Activated CD4-positive, alpha-beta memory T cell treated with anti-CD3 and anti-CD28 coated beads for 36 hours (primary cell): ENCODE measurements at places on chromosomes 5 and 9. TPM values are rescaled to one million over a fixed set of nuclear protein-coding genes. Genes with fewer than 3 reads are reported as not detected.

BARHL1 gene
- not detected for total RNA-seq

ZDHHC11 gene
- total RNA-seq = 7.9 TPM

ENHO gene
- 0.36 TPM for total RNA-seq

MSX2 gene
- not detected for total RNA-seq

ABLIM3 gene
- 0.10 TPM for total RNA-seq

RNF183 gene
- total RNA-seq = 0.39 TPM

ARHGEF37 gene
- total RNA-seq = 0.77 TPM

EXOSC3 gene
- 97.5 TPM for total RNA-seq

GGTA1 gene
- not detected for total RNA-seq

CEL gene
- total RNA-seq = 0.88 TPM

GRCh38 chr9:128257086-128257825, 18.6 kb downstream of the GOLGA2 start:
- peaks cover 24% of the 10 kb centered on the region for H3K36me3 ChIP-seq
- H3K4me3 ChIP-seq = no peak overlapping the region
- H3K27me3 ChIP-seq = no peaks in the 10 kb centered on the region

GRCh38 chr5:128201065-128201926, 117.7 kb downstream of the SLC12A2 start:
- H3K36me3 ChIP-seq = peaks cover 3% of the 10 kb centered on the region
- H3K27ac ChIP-seq = no peak overlapping the region
- H3K27me3 ChIP-seq = peaks cover 7% of the 10 kb centered on the region
- peaks cover 29% of the 10 kb centered on the region for H3K4me1 ChIP-seq
- H3K4me3 ChIP-seq = no peak overlapping the region

GRCh38 chr5:40429258-40430100, 250.2 kb upstream of the PTGER4 start:
- DNase-seq = peak; percentile 56
- no peak overlapping the region for H3K4me3 ChIP-seq
- H3K27me3 ChIP-seq = no peaks in the 10 kb centered on the region
- H3K27ac ChIP-seq = peak overlapping the region; percentile 75
- H3K4me1 ChIP-seq = peaks cover 43% of the 10 kb centered on the region
- H3K36me3 ChIP-seq = no peaks in the 10 kb centered on the region

DNA sequence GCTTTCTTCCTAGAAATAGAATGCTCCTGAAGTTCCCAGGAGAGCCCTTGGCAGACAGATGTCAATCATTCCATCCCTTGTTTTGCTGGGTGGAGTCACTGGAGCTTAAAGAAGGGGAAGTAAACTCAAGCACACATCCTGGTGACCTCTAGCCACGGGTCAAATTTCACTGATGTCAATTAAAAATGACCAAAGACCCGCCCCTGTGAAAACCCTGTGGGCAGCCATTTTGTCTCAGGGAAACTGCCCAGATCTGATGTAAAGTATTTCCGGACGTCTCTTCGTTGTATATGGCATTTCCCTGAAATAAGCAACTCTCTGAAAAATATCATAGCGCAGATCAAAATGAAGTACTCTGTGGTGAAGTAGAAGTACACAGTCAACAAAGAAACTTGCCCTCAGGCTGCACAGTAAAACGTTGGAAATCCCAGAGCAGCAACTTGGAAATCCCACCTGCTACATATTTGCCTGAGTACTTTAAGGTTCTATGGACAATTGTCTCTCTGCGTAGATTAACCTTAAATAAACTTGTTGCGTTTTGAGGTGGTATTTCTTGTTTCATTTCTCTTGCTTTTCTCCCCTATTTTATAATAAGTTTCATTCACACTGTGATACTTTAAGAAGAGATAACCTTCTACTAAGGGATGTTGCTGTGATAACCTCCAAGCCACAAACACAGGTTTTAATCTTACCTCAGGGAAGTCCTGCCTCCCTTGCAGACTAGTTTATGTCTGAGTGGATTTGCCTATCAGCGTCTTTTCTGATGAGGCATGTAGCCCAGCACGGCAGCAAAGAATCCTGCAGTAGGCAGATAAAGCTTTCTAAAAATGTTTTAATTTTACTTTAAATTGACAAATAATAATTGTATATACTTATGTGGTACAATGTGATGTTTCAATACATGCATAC, 60.9 kb upstream of the PIP5K1B start:
- peaks cover 2% of the 10 kb centered on the region for H3K4me1 ChIP-seq
- peaks cover 5% of the 10 kb centered on the region for H3K27me3 ChIP-seq
- H3K4me3 ChIP-seq = no peak overlapping the region
- H3K36me3 ChIP-seq = no peaks in the 10 kb centered on the region
- DNase-seq = no peak

DNA sequence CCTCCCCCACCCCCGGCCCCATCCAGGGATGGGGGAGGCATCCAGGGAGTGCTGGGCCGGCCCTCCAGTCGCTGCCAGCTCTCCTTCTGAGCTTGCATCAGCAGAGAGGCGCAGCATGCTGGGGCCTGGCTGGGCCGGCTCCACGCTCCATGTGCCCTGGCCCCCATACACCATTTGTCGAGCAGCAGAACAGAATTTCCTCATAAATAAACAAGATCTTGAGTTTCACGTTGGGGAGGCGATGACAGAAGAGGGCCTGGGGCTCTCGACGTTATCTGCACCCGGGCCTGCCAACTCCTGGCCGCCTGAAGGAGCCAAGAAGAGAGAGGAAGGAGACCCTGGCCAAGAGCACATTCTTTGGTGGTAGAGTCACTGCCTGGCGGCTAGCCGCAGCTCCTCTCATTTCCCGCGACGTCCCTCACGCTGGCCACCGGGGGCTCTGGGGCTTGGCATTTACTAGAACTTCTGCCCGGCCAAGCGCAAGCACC, 177.0 kb downstream of the FGF18 start:
- no peak overlapping the region for H3K27ac ChIP-seq
- H3K4me3 ChIP-seq = no peak overlapping the region
- H3K4me1 ChIP-seq = peaks cover 9% of the 10 kb centered on the region

GRCh38 chr9:134436911-134437310, 110.7 kb downstream of the RXRA start:
- H3K4me1 ChIP-seq = no peaks in the 10 kb centered on the region
- peaks cover 6% of the 10 kb centered on the region for H3K27me3 ChIP-seq
- peaks cover 3% of the 10 kb centered on the region for H3K36me3 ChIP-seq
- H3K4me3 ChIP-seq = no peak overlapping the region
- DNase-seq = no peak

GRCh38 chr5:57486027-57486602, 3.5 kb upstream of the ACTBL2 start:
- H3K36me3 ChIP-seq = no peaks in the 10 kb centered on the region
- H3K27ac ChIP-seq = no peak overlapping the region
- peaks cover 9% of the 10 kb centered on the region for H3K27me3 ChIP-seq
- no peaks in the 10 kb centered on the region for H3K4me1 ChIP-seq
- H3K4me3 ChIP-seq = no peak overlapping the region

- no peak overlapping the region for H3K4me3 ChIP-seq
- H3K27ac ChIP-seq = no peak overlapping the region
- H3K36me3 ChIP-seq = no peaks in the 10 kb centered on the region
- H3K27me3 ChIP-seq = peaks cover 9% of the 10 kb centered on the region
- DNase-seq = no peak
- peaks cover 5% of the 10 kb centered on the region for H3K4me1 ChIP-seq
Measured at GRCh38 chr9:126498331-126498730, 115.4 kb upstream of the LMX1B start.

GRCh38 chr9:27339661-27340284, 42.8 kb upstream of the EQTN start:
- no peak overlapping the region for H3K4me3 ChIP-seq
- H3K27me3 ChIP-seq = peaks cover 2% of the 10 kb centered on the region
- DNase-seq = no peak
- no peaks in the 10 kb centered on the region for H3K36me3 ChIP-seq
- no peak overlapping the region for H3K27ac ChIP-seq

DNA sequence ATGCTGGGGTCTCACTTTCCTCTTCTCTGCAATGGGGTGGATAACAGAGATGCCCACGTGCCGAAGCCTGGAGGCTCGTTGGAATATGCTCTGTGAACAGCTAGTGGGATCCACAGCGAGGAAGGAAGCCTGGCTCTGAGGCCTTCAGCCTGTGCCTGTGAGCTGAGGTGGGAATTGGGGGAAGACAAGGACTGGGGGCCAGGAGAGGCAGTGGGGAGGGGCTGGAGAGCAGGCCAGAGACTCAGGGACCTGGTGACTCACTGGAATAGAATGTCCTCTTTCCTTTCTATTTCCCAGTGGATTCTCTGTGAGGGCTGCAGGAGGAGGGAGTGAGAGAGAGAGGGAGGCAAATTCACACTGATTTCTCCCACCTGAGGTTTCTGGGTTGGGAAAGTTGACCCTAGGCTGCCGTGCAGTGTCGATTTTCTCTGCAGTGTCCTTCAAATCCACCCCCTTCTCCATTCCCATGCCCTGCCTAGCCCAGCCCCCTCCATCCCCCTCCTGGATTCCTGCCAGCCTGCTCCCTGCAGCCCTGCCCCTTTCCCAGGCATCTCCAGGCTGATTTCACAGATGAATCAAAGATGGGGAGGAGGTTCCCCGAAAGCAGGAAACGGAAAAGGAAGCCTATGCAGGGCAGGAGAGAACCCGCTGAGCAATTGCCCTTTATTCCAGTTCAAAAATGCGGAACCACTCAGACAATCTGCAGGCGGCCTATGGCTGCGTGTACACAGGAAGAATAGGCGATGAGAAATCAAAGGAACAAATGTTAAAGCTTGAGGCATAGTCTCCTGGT, 1.4 kb upstream of the SPAAR start:
- peaks cover 61% of the 10 kb centered on the region for H3K4me1 ChIP-seq
- no peak for DNase-seq
- no peak overlapping the region for H3K4me3 ChIP-seq
- H3K27ac ChIP-seq = no peak overlapping the region
- H3K27me3 ChIP-seq = peaks cover under 1% of the 10 kb centered on the region

DNA sequence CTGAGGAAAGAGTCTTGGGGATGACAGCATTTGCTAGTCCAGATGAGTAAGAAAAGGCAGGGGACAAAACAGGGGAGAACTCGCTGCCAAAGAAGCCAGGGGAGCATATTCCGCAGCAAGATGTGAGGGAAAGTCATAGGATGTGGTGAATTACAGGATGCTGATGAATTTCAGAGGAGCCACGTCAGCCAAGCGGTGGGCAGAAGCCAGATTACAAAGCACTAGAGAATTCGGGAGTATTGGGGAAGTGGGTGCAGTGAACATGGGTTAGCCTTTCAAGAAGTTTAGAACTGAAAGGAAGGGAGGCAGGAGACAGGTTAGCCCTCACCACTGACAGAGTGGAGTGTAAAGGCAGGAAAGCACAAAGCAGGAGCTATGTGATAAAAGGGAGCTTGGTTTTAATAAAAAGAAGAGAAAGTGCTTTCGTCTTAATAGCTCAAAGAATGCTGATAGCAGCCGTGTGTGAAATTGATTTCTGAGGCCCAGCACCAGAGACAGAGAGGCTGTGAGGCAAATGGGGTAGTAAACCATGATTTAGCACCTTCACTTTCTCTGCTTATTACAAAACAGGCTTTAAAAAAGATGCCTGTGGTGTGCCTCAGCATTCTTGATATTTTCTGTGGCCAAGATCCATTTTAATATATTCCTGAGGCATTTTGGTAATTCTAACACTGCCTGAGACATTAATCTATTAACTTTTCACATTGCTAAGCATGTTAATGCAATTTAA, 16.9 kb downstream of the ADAMTSL1 start:
- no peak overlapping the region for H3K27ac ChIP-seq
- H3K36me3 ChIP-seq = no peaks in the 10 kb centered on the region
- H3K4me1 ChIP-seq = no peaks in the 10 kb centered on the region
